ENCODE measurements at places on chromosomes 11 and 22.

GRCh38 chr11:113072237-113072858 lies 111.1 kb downstream of the NCAM1 start:
- no peak for DNase-seq

GRCh38 chr22:31451709-31452571 lies 37.7 kb downstream of the EIF4ENIF1 start:
- DNase-seq, result no peak

- no peak for DNase-seq
These were observed 128.1 kb upstream of the SPON1 start for GRCh38 chr11:13834463-13834862.

- no peak for DNase-seq
These were observed 137.1 kb downstream of the CSNK2A3 start for GRCh38 chr11:11215944-11216343.

- DNase-seq, result no peak
These were observed 14.0 kb upstream of the SMIM35 start for GRCh38 chr11:118100691-118101232.

GRCh38 chr11:126149759-126150625 lies 61.5 kb downstream of the RPUSD4 start:
- no peak for DNase-seq

DNA sequence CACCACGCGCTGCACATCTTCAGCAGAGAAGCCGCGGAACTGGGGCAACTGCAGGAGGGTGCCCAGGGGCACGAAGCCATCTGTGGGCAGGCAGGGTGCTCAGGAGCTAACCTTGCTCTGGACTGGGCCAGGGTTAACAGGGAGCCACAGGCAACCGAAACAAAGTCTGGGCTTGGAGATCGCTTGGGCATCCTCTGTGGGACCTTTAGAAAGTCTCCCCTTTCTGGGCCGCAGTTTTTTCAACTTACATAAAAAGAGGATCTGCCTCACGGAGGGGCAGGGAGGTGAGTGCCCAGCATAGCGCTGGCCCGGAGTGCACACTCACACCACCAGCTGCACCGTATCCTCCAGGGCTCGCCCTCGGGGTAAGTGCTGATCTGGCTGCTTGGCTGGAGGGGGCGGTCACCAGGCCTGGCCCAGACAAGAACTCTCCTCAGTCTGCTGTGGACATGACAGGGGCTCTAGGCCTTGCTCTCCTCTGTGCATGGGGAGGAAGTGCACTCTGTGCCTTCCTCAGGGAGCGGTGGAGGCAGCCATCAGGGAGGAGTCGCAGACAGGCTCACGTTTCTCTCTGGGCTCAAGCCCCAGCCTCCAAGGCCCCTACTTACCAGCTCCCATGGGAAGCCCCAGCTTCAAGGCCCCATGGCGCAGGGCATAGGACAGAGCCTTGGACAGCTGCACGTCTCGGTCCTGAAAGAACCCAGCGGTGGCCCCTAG lies 937 bp downstream of the TRPT1 start:
- DNase-seq, result no peak

DNA sequence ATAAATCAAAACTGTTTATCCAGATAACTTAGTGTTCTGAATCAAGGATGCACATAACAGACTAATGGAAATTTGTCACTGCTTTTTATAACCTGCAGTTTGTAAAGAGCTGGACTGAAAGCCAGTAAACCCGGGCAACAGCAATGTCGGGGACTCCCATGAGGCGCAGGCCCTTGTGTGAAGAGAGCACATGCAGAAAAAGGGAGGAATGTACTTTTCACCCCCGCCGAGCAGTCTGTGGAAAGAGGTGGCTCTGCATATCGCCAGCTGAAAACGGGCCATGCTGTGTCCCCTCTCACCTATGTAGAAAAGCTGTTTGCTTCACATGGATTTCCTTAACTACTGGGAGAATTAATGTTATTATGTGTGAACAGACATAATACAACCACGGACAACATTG lies 291.2 kb downstream of the CADM1 start:
- no peak for DNase-seq

DNA sequence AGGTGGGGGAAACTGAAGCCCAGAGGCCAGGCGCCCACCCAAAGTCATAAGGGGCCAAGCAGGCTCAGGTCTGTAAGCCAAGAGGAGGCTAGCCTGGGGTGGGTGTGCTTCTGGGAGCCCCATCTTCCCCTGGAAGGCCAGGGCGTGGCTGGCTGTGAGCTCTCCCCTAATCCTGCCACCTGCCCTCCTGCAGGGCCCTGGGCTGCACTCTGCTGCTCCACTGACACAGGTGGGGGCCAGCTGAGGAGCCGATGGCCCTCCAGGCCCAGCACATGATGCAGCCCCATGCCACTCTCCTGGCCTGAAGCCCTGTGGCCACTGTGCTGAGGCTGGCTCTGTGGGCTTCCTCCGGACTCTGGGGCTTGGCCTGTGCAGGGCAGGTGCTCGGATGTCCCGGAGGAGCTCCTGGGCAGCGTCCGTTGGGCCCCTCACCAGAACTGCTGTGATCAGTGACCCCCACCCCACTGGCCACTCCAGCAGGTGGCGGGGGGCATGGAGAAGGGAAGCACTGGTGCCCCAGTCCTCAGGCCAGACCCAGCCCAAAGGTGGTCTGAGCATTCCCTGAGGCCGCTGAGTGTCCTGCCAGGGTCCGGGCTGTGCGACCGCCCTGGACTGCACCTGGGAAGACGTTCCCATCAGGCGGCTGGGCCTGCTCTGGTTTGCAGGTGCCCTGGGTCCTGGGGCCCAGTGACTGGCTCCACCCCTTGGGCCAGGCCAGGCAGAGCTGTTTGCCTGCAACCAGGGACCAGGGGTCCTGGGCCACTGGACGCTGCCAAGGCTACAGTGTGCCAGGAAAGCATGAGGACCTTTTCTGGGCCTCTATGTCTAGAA lies 8.5 kb downstream of the PIM3 start:
- no peak for DNase-seq

DNA sequence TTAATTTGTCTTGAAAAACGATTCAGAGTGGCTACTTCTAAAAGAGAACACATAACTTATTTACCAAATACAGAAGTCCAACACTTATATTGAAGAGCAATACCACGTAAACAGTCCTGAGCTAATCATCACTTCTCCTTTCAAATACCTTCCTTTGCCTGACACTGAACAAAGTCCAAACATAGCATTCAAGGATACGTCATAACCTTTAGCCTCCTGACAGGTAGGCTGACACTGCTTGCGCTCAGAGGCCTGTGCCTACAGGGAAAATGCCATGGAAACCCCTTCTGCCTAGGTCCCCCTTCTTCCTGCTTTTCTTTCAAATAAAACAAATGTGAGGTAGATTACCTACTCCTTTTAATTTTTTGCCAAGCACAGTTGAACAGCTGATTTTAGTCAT lies 510.0 kb downstream of the INSC start:
- no peak for DNase-seq

GRCh38 chr11:35623621-35624168 lies 5.4 kb downstream of the FJX1 start:
- DNase-seq, result no peak

DNA sequence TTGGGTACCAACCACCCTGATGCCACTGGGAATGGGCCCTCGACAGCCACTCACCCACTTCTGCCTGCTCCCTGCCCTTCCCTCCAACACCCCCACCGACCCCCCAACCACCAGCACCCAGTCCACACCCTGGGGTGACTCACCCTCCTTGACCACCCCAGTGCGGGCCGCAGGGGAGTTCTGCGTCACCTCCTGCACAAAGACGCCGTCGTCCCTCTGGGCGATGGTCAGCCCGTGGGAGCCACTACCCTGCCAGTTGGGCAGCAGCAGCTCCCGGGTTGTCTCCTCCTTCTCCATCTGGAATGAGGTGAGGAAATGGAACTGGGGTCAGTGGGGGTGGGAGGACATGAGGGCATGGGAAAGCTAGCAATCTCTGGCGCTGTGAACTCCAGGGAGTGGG lies 10.8 kb downstream of the AHNAK start:
- DNase-seq, result no peak

GRCh38 chr22:31998784-31999385 lies 44.2 kb upstream of the SLC5A1 start:
- DNase-seq, result no peak

- no peak for DNase-seq
These were observed 128.3 kb downstream of the DDX10 start for GRCh38 chr11:108793138-108793537.

GRCh38 chr11:59857439-59858434 lies 8.6 kb downstream of the TCN1 start:
- peak; percentile 10 for DNase-seq

GRCh38 chr22:38645430-38645829 lies 10.8 kb downstream of the FAM227A start:
- DNase-seq, result no peak

GRCh38 chr11:73997120-73997770 lies 11.6 kb downstream of the UCP3 start:
- no peak for DNase-seq

DNA sequence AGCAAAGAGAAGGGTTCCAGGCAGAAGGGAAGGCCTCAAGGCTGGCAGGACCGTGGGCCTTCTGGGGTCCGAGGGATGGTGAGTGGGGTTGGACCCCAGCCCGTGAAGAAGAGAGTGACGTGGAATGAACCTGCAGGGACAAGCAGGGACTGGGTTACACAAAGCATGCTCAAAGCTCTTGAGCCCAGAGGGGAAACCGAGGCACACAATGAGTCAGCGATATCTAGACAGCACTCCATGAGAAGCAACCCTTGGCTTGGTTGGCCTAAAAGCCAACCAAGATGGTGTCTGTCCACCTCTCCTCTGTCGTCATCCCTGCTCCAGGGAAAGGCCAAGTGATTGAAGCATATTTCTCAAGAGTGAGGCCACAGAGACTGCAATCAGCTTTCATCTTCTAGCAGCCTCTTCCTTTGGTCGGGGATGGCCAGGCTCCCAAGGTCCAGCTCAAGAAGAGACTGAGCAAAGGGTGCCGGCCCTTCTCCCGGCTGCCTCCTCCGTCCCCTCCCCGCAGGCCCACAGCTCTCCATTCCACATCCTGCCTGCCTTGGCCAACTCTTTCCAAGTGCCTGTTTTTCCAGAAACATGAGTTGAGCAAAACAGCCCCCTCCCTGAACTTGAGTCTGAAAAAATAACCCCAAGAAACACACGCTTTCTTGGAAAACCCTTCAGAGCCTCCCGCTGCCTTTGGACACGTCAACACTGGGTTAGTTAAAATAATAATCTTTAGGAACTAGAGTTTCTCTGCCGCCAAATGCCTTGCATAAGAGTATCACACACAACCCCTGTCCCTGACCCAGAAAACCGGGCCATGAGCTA lies 556.6 kb downstream of the MIAT start:
- no peak for DNase-seq

DNA sequence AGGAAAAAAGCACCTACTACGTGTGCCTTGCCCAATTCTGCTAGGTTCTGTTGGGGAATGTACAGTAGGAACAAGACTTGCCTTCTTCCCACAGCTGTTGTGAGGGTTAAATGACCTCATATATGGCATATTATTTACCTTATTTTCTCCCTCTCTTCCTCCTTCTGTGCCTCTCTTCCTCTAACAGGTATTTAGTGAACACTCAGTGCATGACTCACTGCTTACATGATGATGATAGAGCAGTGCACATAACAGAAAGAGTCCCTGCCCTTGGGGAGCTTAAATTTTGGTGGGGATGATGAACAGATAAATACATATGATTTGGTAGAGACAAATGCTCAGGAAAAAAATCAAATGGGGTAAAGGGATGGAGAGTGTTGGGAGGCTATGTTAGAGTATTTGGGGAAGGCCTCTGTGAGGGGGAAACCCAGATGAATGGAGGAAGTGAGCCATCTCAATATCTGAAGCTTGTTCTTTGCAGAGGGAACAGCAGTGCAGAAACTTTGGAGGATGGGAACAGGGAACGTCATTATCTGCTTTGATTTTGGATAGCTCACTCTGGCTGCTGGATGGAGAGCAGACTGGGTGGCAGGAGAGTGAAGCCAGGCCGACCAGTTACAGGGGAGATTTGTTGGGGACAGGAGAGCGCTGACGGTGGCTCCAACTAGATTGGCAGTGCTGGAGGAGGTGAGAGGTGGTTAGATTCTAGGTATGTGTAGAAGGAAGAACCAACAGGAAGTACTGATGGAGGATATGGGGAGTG lies 95.5 kb upstream of the TENM4 start:
- DNase-seq, result no peak

- DNase-seq, result no peak
These were observed 25.4 kb downstream of the SAAL1 start for GRCh38 chr11:18080451-18080850.

GRCh38 chr11:115421992-115422689 lies 82.1 kb downstream of the CADM1 start:
- no peak for DNase-seq

DNA sequence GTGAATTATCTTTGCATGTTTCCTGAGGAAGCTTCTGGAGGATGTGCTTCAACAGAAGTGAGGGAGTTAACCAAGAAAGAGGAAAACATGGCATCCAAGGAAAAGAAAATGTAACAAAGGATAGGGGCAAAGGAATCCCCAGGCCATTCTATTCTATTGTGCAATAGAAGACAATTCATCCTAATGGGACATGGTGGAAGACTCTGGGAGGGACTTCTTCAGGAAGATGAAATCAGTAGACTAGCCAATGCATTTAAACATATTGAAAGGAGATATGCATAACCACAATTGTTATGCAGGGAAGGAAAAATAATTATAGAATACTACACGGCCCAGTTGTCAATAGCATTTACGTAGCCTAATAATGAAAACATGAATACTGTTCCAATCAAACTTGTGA lies 55.7 kb downstream of the THAP12 start:
- DNase-seq, result no peak

- no peak for DNase-seq
These were observed 42.5 kb downstream of the CCDC73 start for GRCh38 chr11:32752001-32752400.

DNA sequence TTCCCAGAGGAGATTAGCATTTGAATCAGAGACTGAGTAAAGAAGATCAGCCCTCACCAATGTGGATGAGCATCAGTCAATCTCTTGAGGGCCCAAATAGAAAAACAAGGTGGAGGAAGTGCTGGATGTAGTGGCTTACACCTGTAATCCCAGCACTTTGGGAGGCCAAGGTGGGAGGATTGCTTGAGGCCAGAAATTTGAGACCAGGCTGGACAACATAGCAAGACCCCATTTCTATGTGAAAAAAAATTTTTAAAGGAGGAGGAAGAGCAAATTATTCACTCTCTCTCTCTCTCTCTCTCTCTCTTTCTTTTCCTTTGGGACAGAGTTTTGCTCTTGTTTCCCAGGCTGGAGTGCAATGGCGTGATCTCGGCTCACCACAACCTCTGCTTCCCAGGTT lies 18.1 kb upstream of the CAPRIN1 start:
- no peak for DNase-seq

DNA sequence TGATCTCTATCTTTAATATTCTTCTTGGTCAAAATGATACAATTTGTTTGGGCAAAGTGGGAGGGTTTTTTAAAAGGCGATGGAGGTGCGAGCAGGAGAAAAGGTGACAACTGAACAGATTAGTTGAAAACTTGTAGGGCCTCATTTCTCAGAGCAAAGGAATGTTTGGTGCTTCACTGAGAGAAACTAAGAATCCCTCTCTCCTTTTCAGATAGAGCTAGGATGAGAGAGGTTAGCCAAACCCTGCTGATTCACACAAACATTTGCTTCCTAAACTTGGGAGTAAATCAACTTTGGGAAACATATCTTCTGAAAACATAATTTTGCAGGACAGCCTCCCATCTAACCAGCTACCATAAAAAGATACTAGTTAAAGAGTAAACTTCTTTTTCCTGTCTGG lies 57.0 kb downstream of the PHF21A start:
- no peak for DNase-seq

- DNase-seq, result peak; percentile 95
These were observed 15.7 kb upstream of the SNX32 start for GRCh38 chr11:65817835-65818680.
